ENCODE measurements at places on chromosomes 12 and 14.

- no peak for DNase-seq
Observed at GRCh38 chr14:23610815-23611289, 25.3 kb upstream of the DHRS2 start.

DNA sequence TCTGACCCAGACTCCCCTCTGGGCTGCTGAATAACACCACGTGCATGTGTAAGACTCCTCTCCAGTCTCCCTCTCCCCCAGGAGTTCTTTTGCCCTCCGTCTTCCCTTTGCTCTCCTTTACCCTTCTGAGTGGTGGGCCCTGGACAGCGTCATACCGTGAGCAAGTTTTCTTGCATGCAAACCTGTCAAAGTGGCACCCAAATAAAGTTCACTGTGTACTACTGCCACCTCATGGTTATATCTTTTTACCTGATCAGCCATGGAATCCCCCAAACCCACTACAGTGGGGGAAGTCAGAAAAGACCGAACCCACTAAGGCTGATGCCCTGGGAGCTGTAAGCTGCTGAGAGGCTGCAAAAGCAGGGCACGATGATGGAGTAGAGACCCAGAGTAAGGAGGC lies 131.1 kb upstream of the VRK1 start:
- no peak for DNase-seq

DNA sequence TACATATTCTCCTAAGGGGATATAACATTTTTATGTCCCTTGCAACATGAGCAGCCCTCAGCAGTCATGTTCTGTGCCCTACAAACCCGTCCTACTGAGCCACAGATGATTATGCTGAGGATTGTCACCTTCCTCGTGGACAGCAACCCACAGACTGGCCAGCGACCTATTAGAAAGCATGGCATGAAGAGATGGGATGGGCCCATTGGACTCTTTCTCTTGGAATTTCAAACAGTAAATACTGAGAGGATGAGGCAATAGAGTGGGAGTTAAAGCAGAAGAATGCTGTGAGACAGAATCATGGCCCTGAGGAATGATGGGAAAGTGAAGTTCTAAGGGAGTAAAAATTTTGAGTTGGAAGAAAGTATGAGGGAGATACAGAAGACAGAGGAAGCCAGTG lies 149.9 kb upstream of the BTG1 start:
- no peak for DNase-seq

- DNase-seq = no peak
Observed at GRCh38 chr12:4164188-4164558, 109.4 kb upstream of the CCND2 start.

DNA sequence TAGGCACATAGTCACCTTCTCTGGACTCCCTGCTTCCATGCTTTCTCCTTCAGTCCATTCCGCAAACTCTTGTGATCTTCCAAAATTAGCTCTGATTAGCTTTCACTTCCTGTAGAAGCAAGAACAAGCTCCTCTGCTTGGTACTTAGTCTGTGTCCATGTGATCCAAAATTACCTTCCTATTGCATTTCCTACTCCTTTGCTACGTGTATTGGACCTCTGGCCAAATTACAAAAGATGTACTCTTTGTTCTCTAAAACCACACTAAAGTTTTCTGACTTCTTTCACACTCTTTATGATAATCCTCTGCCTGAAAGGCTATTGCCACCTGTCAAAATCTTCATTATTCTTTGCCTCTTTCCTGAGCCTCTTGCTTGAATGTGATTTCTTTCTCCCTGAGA lies 786 bp upstream of the TSFM start:
- no peak for DNase-seq

GRCh38 chr14:39683691-39684260 lies 251.5 kb upstream of the FBXO33 start:
- DNase-seq = no peak

DNA sequence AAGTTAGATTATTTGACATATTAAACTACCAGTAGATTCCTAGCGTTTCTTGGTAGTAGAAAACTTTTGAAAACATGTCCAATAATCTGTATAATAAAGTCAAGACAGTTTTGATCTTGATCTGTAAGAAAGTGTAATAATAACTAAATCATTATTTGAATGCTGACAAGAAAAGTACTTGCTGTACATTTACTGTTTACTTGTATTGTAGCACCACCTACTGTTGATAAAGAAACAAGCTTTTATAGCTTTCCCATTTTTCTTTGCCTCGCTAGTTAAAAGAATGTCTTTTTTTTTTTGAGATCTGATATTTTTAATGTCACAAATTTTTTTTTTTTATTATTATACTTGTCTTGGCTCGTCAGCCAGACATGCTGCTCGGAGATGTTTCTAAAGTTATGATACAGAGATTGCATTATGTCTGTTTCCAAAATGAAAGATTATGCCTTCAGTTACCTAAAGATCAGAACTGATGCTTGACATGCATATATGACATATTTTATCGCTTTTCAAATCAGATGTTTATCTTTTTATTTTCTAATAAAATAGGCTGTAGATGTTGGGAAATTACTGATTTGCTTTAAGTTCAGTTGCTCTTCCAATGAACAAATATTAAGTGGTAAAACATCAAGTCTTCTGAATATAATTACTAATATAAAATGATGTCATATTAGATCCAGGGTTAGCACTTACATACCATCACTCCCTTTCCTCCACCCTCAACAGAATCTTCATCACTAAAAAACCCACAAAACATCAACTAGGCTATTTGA lies 140.5 kb downstream of the AKAP6 start:
- DNase-seq = no peak

GRCh38 chr14:95069547-95069946 lies 87.8 kb downstream of the DICER1 start:
- DNase-seq = peak; percentile 71

DNA sequence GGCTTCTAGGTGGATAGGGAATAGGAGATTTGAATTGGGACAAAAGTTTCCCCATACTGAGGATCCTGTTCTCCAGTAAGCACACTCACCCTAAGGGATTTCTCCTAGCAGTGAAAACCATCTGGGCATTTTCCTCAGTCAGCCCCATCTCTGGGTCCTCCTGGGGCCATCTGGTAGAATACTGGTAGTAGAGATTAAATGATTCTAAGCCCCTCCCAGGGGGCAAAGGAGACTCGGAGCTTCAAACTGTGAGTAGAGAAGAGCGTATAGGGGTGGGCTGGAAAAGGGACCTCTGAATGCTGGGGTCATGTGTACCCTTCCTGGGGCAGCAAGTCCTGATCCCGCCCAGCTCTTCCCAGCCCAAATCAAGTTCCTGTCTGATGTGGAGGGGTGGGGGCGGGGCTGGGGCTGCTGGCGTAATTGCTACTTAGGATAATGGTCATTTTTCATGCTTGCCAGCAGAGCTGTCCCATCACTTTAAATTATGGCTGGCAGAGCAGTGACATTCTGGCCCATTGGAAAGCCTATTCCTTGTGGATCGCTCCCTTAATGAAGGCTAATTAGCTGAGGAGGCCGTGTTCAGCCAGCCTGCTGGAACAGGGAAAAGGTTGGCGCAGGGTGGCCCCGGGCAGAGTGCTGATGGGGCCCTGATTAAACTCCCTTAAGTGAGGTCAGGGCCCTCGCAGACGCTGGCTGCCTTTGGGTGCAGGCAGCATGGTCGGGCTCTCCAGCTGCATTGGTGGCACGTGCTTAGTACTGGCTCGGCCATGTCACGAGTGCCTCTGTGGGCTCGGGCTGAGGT lies 127.8 kb downstream of the TSPAN9 start:
- no peak for DNase-seq

GRCh38 chr14:29028973-29029582 lies 262.5 kb downstream of the FOXG1 start:
- no peak for DNase-seq

- DNase-seq = no peak
Observed at GRCh38 chr14:97106609-97107008, 309.4 kb downstream of the VRK1 start.

DNA sequence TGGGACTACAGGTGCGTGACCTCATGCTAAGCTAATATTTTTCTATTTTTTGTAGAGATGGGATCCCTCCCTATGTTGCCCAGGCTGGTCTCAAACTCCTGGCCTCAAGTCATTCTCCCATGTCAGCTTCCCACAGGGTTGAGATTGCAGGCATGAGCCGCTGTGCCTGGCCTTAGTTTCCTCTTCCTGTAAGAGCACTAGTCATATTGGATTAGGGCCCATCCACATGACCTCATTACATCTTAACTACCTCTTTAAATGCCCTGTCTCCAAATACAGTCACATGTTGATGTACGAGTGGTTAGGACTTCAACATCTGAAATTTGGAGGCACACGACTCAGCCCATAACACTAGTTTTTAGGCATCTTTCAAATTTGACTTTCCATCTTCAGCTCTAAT lies 72.2 kb upstream of the RASSF3 start:
- DNase-seq = no peak

DNA sequence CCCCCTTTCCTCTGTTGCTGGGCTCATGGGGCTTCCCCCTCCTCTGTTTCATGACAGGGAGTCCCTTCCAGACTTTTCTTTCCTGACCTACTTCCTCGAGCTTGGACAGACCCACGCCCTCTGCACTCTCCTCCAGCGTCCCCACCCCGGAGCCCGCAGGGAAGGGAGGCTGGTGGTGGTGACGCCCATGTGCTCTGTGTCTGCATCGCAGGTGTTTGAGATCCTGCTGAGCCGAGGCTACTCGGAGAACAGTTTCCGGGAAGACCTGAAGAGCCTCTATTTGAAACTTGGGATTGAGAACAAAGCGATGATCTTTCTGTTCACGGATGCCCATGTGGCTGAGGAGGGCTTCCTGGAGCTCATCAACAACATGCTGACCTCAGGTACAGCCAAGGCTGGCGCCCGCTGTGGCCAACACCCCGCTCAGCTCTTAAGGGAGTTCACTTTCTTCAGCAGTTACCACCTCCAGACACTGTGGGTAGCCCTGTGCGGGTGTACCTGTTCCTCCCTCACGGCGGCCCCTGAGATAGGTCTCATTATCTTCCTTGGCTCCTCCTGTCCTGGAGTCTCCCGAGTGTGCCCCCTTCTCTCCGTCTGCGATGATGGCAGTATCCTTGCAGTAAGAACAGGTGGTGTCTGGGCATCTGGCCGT lies 85.6 kb downstream of the CCDC92 start:
- DNase-seq = no peak

GRCh38 chr12:58412461-58413060 lies 471.2 kb downstream of the ATP23 start:
- no peak for DNase-seq

- DNase-seq = no peak
Observed at GRCh38 chr12:122842505-122843405, 7.5 kb downstream of the HIP1R start.

- no peak for DNase-seq
Observed at GRCh38 chr14:68664225-68664681, 128.6 kb downstream of the ZFP36L1 start.

GRCh38 chr12:40313928-40314327 lies 89.1 kb downstream of the LRRK2 start:
- no peak for DNase-seq

GRCh38 chr14:49206828-49207227 lies 379.4 kb downstream of the RPS29 start:
- DNase-seq = no peak

GRCh38 chr14:67464377-67464776 lies 24.1 kb downstream of the TMEM229B start:
- no peak for DNase-seq

- no peak for DNase-seq
Observed at GRCh38 chr14:100677554-100678468, 48.9 kb upstream of the DLK1 start.

GRCh38 chr12:122275459-122275858 lies 9.2 kb upstream of the VPS33A start:
- DNase-seq = no peak

DNA sequence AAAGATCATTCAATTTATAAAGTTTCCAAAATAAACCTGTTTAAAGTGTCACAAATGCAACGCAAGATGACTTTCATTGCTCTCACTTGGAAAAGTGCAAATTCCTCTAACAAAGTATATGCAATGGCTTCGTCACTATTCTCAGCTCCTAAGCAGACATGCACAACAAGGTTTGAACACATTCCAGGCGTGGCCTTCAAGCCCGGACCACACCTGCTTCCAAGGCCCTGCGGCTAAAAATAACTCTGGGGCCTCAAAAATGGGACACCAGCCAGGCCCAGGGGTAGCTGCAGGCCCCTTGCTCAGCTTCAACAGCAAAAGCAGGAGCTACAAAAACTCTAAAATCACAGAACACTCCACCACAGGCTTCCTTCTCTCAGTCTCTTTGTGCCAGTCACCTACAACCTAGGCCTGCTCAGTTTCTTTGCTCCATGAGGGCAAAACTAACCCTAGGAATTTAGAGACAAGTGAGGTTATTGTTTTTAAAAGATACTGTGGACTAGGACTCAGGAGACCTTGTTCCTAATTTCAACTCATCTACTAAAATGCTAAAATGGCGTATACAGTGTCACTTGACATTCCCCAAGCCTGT lies 29.3 kb downstream of the DUSP16 start:
- DNase-seq = no peak

GRCh38 chr14:68257969-68258368 lies 438.4 kb downstream of the RAD51B start:
- DNase-seq = no peak

- no peak for DNase-seq
Observed at GRCh38 chr14:68295316-68295816, 475.8 kb downstream of the RAD51B start.

DNA sequence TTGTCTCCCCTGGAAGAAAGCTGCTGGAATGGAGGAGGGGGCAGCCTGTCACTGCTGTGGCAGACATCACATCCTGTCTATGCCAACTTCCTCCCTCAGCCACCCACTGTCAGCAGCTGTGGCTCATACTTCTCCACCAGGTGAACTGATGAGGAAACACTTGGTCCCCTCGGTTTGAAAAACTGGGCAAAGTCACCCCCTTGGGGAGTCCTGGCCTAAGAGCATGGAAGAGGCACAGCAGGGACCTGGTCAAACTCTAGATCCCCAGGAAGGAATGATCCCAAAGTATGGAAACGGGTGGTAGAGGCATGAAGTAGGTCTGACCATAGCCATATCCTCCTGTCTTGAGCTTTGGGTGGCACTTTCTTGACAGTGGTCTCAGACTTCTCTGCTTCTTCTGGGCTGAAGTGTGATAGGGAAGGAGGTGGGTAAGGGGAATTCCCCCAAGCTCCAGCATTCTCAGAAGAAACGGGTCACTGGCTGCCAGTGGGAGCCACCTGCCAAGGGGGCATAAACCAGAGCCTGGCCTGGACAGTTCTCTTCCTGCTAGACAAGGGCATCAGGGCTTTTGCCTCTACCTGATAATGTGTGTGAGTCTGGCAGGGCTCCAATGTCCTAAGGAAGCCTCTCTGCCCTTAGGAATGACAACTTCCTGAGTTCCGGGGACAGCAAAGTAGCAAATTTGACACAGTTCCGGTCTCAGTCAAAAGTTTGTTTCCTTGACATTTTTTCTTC lies 36.0 kb downstream of the FMNL3 start:
- DNase-seq = no peak

GRCh38 chr14:34667007-34667406 lies 37.1 kb upstream of the SNX6 start:
- DNase-seq = no peak

DNA sequence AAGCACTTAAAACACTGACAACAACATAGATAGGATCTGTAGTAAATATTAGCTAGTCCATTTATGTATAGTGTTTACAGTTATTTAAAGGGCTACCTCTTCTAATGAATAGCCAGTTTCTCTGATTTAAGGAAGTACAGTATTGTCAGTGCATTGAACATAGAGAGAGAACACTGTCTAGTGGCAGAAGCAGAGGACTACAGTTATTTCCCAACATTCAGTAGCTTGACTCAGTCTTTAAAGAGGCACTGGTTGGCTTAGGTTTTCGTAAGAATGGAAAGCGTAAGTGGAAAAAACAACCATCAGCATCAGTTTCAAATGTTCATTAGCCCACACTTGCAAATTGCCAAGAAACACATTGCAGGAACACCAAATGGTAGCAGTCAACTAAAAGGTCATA lies 125.0 kb upstream of the HMGA2 start:
- no peak for DNase-seq

All from vagina (tissue), 2 donors.